ENCODE measurements at places on chromosomes 5 and 9.

DNA sequence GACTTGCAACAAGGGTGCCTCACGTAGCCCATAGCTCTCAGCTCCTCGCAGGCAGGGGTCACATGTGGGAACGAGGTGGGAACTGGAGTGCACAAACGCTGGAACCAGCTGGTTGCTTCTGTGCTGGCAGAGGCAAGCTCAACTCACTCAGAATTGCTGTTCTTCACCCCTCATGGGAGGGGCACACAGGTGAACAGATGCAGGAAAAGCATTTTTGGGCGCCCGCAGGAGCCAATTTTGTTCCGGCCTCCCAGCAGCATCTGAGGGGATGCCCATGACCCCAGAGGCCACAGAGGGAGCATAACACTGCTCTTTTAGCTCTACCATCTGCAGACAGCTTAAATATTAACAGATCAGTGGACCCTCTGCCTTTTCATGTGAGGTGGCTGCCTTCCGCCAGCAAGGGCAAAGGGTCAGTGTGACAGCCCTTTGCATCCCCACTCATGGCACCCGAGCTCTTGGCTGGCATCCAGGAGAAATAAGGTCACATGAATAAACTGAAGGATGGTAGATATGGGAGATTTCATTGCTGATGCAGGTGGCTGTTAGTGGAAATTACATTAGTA is 196.2 kb downstream of the SLCO4C1 start:
- no peak for DNase-seq

GRCh38 chr5:9523090-9523823 is 22.6 kb downstream of the SEMA5A start:
- DNase-seq: no peak

DNA sequence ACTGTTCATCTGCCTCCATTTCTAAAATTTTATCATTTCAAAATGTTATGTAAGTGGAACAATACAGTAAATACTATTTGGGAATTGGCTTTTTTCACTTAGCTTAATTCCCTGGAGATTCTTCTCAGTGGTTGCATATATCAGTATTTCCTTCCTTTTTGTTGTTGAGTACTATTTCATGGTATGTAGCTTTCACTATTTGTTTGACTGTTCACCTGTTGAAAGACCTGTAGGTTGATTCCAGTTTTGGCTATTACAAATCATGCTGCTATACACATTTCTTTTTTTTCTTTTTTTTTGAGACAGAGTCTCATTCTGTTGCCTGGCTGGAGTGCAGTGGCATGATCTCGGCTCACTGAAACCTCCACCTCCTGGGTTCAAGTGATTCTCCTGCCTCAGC is 33.0 kb upstream of the PWWP2A start:
- no peak for DNase-seq

- no peak for DNase-seq
Observed at GRCh38 chr9:35415402-35416097, 74.4 kb upstream of the RUSC2 start.

- no peak for DNase-seq
Observed at GRCh38 chr5:115471345-115472063, 73.1 kb downstream of the FEM1C start.

DNA sequence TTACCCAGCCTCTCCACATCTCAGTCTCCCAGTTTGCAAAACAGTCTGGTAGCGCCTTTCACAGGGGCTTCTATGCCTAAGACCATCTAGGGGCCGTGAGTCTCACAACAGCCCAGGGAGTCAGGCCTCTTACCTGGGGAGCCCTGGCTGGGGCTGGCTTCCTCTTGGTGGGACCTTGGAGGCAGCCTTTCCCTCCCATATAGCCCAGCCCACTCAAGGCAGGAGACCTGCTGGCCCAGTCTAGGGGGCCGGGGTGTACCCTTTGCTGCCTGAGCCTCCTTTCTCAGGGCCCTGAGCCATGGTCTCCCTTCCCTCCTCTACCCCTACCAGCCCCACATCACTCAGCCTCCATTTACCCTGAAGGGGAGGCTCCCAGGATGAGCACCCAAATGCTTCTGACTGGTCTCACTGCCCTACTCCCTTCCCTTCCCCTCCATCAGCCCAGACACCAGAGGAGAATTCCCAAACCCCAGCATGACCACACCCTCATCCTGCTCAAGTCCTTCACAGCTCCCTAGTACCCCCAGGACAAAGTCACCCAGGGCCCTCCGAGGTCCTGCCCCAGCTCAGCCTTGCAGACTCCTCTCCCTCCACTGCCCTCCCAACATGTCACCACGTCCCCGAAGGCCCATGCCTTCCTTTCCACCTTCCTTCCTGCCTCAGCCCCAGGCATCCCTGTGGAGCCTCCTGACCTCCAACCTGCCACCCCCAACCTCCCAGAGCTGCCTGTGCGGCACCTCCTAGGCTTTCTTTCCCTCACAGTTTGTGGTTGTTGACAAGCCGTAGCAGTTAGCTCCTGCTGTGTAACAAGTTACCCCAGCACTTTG is 55.3 kb downstream of the BARX1 start:
- no peak for DNase-seq

- no peak for DNase-seq
Observed at GRCh38 chr9:88460587-88461332, 72.5 kb downstream of the SPIN1 start.

- DNase-seq: no peak
Observed at GRCh38 chr5:126394211-126394788, 28.9 kb upstream of the GRAMD2B start.

DNA sequence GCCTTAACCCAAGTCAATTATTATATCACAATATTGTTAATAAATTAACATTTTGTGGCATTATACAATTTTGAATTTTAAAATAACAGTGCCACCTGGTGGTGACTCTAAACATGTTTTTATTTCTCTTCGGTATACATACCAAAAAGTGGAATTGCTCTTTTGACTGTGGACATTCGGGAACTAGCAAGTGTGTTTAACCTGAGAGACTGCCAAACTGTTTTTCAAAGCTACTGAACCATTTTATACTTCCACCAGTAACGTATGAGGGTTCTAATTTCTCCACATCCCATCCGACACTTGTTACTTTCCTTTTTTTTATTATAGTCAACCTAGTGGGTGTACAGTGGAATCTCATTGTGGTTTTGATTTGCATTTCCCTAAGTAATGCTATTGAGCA is 18.3 kb upstream of the HSDL2 start:
- DNase-seq: no peak

- no peak for DNase-seq
Observed at GRCh38 chr9:126860757-126861466, 473 bp downstream of the ZBTB34 start.

DNA sequence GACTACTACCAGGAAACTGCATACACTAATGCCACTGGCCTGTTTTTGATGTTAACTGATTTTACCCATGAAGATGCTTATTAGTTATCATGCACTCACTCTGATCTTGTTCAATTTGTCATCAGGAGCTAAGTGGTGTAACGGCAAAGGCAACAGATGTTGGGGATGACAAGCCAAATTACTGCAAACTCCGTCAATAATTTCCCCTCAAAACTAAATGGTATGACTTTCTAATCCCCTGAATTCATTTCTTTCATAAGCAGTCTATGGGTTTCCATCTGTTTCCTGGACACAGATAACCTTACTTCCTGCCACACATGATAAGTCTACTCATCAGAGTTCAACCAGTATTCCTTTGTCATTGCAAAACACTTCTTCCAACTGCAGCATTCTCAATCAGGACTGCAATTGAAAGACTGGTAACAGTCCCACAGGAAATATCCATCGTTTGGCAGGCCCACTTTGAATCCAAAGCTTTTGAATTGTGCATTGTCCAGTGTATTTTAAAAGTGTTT is 96.2 kb upstream of the SMC2 start:
- no peak for DNase-seq

- DNase-seq: no peak
Observed at GRCh38 chr5:6833406-6833805, 120.2 kb downstream of the TENT4A start.

DNA sequence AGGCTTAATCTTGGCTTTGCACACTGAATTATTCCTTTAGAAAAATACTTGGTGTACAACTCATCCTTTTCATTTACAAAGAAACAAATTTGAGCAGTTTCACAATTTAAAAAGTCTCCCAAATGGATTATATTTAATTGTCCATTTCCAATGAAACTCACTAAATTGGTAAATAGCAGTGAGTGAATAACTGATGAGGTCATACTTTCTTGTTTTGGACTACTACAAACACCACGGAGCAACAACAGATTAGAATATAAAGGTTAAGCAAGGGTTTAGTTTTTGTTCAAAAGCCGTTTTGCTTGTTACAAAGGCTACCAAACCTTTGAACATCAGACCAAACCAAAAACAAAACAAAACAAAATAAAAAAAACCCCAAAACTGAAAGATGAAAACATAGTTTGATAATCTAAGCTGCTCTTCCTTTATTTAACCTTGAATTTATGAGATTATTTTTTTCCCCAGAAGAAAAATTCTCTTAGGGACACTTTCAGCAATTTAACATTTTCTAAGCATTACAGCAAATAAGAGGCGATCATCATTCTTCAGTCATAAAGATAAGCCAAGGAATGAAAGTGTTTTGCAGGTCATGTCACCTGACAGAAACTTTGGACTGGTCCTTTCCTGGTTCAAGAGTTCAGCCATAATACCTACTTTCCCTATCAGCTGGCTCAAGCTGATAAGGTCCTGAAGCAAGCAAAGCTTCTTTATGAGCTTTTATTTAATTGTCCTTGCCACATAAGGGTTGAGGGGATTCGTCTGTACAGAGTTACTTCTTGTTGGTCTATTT is 99.7 kb upstream of the CDKN2B start:
- no peak for DNase-seq

GRCh38 chr9:112110094-112110776 is 64.9 kb downstream of the SUSD1 start:
- no peak for DNase-seq

- no peak for DNase-seq
Observed at GRCh38 chr9:131697097-131697496, 42.8 kb downstream of the RAPGEF1 start.

- no peak for DNase-seq
Observed at GRCh38 chr5:76251656-76252055, 151.4 kb upstream of the IQGAP2 start.

- DNase-seq: no peak
Observed at GRCh38 chr5:107459605-107460004, 211.1 kb downstream of the EFNA5 start.

- DNase-seq: no peak
Observed at GRCh38 chr9:75161116-75161857, 73.0 kb downstream of the OSTF1 start.

GRCh38 chr9:86575137-86575536 is 220.9 kb upstream of the TUT7 start:
- no peak for DNase-seq

- DNase-seq: no peak
Observed at GRCh38 chr9:90834828-90835595, 33.4 kb downstream of the SYK start.

GRCh38 chr5:73917433-73917832 is 291.4 kb downstream of the ARHGEF28 start:
- DNase-seq: no peak

- no peak for DNase-seq
Observed at GRCh38 chr5:62283005-62283404, 23.0 kb upstream of the KIF2A start.

DNA sequence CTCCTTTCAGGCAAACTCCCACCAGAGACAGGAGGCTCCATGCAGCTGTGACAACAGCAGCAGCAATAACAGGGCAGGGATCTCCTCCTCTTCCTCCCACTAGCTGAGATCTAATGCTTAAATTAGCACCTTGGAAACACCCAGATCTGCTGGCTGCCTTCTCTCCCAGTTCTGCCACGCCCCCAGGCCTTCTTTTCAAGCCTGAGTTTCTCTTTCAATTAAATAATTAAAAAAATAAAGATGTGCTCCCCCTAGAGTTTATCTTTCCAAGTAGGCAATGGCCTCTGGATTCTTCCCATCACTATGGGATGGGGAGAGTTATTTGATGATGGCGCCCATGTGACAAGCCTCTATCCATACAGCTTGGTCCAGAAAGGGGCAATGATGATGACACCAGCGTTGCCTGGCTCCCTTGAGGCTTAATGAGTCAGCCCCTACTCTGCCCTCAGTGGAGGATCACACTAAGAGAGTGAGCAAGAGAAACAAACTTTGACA is 3.8 kb downstream of the FAM219A start:
- peak; percentile 52 for DNase-seq

DNA sequence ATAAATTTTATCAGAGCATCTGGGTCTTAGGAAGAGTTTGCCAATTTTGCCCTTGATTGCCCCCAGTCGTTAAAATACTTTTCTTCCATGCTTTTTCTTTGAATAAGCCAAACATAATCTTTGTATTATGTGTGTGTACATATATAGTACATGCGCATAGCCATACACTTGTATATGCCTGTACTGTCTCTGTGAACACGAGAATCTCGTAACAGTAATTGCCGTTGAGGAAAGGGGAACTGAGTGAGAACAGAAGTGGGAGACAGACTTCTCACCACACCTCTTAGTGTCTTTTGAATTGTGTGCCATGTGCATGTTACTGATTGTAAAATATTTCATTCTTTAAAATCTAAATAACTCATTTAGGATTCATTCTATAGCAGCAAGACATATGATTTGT is 79.6 kb upstream of the GRHPR start:
- DNase-seq: no peak

DNA sequence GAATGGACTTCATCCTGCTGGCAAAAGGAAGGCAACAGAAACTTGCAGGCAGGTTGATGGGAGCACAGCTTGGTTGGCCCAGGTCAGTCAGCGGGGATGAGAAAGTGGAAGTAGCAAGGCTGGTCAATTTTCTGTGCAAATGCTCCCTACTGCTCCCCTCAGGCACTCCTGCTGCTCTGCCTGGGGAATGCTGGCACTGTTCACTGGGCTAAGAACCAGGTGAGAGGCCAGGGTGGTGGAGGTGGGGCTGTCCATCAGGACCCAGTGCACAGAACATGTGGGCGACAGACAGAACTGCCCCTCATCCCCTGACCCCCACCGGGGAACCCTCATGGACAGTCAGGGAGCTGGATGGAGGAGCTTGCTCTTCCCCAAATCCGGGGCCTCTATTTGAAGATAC is 593.1 kb downstream of the IRX1 start:
- DNase-seq: no peak

DNA sequence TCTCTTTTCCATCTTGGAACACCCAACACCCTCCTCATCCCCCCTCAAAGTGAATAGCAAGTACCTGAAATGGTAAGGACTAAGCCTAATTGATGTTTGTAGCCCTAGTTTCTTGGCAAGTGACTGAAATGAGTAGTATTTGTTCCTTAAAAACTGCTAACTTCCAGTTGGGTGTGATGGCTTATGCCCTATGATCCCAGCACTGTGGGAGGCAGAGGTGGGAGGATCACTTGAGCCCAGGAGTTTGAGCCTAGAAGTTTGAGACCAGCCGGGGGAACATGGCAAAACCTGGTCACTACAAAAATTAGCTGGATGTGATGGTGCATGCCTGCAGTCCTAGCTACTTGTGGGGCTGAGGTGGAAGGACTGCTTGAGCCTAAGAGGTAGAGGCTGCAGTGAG is 44.1 kb downstream of the ZFR start:
- DNase-seq: no peak

- no peak for DNase-seq
Observed at GRCh38 chr9:36848946-36849345, 185.1 kb downstream of the PAX5 start.

GRCh38 chr9:133773889-133774655 is 35.9 kb upstream of the SARDH start:
- no peak for DNase-seq

- DNase-seq: no peak
Observed at GRCh38 chr5:3694819-3695218, 99.2 kb downstream of the IRX1 start.

Data from COLO829 (cell line).